ENCODE measurements at places on chromosomes 2 and 18.

DNA sequence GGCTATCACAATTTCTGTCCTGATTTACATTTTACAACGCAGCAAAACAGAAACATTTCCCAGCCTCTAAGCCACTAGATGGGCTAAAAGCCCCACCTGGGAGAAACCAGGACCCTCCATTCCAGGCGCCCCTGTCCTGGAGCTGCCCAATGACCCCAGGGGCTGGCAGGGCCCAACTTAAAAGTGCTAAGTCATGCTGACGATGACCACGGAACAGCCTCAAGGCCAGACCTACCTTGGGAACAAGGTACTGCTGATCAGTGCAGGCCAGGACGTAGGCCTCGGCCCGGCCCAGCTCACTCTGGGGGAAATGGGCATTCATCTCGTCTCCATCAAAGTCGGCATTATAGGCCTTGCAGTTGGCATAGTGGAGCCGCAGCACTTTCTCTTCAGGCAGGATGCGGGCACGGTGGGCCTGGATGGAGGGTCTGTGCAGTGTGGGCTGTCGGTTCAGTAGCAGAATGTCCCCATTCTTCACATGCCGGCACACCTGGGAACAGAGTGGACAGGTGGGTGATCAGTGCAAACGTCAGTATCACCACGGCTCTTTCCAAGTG, 35.8 kb downstream of the POLR1A start:
- no peak for DNase-seq

DNA sequence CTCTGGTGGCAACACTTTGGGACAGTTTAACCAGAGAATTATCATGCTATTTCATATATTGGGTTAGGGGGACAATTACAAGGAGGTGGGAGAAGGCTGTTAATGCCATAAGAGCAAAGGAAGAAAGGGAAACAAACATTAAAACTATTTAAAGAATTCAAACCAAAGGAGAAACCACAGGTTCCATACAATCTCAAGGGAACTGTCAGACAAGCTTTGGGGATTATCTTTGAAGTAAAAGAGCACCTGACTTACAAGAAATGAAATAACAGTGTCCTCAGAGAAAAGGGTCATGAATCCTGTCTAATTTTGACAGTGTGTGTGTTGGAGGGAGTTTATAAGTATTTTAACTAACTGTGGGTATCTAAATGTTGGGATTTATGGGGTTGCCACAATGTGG, 44.4 kb downstream of the CERS6 start:
- no peak for DNase-seq

DNA sequence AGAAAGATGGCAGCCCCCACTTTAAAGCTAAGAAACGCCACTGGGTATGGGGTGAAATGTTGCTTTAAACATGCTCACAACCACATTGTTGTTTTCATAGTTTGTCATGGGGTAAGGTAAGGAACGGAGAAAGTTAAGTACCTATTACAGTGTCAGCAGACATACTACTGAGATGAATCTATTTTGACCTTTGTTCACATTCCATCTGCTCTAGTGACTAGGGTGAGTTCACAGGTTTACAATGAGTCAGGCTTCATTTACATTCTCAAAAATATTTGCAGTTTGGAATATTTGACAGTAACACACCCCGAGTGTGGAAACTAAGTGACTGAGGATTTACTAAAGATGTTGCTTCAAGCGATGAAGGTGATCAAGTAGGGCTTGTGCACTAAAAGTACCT, 428.7 kb upstream of the ACVR2A start:
- no peak for DNase-seq

GRCh38 chr2:129224022-129224421, 755.4 kb upstream of the RAB6C start:
- no peak for DNase-seq

- no peak for DNase-seq
These were observed 232.2 kb downstream of the HDAC4 start for GRCh38 chr2:239168575-239168974.
